ENCODE measurements at places on chromosomes 13 and 19.

DNA sequence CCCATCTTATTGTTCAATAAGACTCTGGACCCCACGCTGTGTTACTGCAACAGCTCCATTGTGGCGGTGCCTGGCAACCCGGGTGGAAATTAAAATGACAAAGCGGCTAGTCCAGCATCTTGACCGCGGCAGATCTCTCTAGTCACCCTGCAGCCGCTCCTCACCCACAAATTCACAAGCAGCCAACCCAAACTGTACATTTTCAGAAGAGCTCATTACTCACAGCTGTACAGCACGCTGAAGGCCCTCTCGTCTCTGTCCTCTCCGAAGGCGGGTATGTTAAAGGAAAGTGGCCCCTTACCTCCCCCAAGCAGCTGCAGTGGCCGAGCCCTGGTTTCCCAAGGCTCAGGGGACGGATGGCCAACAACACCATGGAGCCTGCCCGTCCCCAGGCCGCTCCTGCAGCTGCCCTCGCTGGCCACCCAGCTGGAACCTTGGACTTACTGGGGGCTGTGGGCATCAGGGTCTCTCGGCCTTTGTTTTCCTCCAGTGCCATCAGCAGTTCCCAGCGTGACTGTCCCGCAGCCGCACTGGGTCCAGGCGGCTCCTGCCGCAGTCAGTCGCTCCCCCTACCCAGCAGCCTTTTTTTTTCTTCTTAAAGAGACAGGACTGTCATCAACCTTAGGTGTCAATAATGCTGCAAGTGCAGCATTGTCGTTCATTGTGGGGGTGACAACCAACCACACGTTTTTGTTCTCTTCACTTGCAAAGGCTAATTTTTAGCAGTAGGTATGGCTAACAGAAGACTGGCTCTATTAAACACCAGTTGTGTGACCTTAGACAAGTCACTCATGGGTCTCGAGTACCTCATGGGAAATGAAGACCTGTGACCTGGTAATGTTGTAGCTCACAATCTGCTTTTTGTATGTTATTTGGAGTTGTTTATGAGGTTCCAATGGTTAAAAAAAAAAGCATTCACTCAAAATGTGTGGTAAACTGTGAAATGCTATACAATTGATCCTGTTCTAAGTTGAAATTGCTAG, at the start of gene SACS:
Gene SACS (minus strand): TSS at position 532 of the 983 bp plus-strand sequence. CDS start 22,463 bp downstream, outside the sequence.
- peak; percentile 83 for DNase-seq

- DNase-seq = no peak
Observed at GRCh38 chr19:34228347-34228746, 26.0 kb upstream of the GARRE1 start.

- DNase-seq = no peak
Observed at GRCh38 chr13:76329004-76329403, 557.2 kb downstream of the KCTD12 start.

DNA sequence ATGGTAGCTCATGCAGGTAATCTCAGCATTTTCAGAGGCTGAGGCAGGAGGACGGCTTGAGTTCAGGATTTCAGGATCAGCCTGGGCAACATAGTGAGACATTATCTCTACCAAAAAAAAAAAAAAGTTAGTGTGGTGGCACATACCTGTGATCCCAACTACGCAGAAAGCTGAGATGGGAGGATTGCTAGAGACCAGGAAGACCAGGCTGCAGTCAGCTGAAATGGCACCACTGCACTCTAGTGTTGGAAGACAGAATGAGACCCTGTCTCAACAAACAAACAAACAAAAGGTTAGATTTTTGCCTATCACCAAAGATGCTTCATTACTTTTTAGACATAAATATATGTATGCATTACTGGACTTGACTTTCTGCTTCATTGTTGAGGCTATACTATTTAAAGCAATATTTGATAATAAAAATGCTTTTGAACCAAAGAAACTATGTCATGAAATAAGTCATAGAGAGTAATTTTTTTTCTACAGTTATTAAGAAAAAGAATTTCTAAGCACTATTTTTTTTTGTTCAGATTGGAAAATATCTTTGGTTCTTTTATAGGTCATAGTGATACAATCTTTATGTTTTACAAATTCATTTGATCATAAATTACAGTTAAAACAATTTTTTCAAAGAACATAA, 1180.1 kb upstream of the ATXN8OS start:
- DNase-seq = no peak

- DNase-seq = no peak
Observed at GRCh38 chr13:88263808-88264207, 592.6 kb downstream of the SLITRK5 start.

- no peak for DNase-seq
Observed at GRCh38 chr13:27559719-27560118, 60.6 kb downstream of the LNX2 start.

DNA sequence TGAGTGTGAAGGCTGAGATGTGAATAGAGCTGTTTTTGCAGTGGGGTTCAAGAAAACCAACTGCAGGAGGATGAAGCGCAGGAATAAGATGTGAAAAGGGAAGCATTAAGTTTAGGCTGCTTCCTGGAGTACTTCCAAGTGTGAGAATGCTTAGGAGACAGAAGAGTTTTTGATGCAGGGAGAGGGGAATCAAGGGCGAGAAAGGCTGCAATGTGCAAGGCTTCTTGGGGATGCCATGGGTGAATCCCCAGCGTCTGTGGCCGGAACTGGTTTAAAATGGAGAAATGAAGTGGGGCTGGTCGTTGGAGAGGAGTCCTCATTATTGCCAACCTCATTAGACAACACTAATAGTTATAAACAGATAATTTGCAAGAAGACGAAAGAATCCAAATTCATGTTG, 764.9 kb downstream of the LIG4 start:
- no peak for DNase-seq

DNA sequence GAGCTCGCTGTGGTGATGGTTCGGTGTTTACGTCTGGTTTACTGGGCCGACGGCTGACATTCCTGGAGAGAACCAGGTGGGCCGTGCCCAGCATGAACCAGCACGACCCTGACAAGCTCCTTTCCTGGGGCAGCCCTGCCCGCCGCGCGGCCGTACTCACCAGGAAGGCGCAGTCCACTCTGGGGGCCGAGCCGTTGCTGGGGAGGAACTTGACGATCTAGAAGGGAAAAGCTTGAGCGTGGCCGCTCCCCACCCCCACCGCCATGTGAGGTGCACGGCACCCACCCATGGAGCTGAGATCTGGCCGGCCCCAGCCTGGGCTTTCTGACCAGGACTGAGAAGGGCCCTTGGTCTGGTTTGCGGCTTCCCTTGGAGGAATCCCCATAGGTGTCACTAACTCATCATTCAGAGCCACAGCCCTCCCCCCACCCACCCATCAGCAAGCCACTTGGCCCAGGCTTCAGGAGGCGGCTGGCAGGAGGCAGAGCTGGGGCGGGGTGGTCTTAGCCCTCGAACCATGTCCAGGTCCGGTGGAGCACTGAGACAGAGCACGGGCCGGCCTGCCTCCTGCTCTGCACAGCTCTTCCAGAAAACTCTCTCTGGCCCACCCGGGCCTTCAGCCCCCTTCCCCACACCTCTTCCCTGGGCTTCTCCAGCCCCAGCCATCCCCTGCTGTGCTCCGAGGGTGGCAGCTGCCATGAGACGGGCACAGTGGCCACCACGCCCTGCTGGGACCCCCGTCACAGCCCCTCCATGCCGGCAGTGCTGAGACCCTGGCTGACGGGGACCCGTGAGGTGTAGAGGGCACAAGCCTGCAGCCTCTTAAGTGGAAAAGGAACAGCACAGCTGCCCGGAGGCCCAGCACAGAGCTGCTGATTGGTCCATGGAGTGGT, 6.2 kb downstream of the ATP4B start:
- no peak for DNase-seq

Data from osteocyte (in vitro differentiated cells).